ENCODE measurements at places on chromosomes 16 and 17. TPM values are rescaled to one million over a fixed set of nuclear protein-coding genes. Genes with fewer than 3 reads are reported as not detected.

DNA sequence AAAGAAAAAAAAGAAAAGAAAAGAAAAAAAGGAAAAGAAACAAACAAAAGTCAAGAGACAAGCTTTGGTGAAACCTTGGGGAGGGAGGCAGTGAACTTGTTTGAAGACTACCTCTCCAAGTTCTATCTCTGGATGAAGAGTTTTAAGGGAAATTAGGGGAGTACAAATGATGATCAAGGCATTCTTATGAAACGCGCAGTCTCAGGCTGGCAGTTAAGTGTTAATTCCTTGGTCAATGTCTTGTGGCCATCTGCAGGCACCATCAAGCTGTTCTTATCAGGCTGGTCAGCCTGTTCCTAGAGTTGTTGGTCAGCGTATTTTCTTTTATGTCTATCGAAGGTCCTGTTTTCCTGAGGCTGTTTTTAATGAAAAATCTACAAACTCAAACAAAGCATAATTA is 8.2 kb upstream of the DRG2 start:
- no peak for DNase-seq

The CCL5 gene
- 3.1 TPM for total RNA-seq

GRCh38 chr16:29900102-29900887 is at the start of gene ASPHD1:
Gene ASPHD1, plus strand, starts transcription at chr16:29900488. Its CDS starts 484 bp downstream, at chr16:29900972.
- no peak for DNase-seq

DNA sequence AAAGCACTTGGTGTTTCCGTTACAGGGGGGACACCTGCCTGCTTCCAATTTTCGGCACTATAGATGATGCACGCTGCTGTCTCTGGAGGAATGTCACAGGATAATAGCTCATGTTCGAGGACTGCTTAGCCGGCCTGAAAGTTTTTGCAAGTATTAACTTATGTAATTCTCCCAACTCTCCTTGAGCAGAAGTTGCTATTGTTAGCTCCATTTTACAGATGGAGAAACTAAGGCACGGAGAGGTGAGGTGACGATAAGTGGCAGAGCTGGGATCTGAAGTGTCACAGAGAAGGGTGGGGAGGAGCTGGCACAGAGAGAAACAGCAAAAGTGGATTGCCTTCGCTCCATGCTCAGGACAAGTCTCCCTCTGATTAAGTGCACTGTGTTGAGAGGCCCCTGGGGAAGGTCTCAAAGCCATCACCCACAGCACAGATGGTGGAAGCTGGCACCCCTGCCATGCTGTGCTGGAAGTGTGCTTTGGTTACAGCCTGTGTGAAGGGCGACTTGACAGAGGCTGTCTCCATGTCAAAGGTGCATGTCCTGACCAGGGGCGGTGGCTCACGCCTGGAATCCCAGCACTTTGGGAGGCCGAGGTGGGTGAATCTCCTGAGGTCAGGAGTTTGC is 40.8 kb upstream of the MEAK7 start:
- no peak for DNase-seq

The TEX19 gene
- not detected for total RNA-seq

- no peak for DNase-seq
Observed at GRCh38 chr17:2789700-2790099, 6.5 kb upstream of the RAP1GAP2 start.

All from right atrium auricular region (tissue), 2 donors.